ENCODE measurements at places on chromosomes 16 and 17. TPM values are rescaled to one million over a fixed set of nuclear protein-coding genes. Genes with fewer than 3 reads are reported as not detected.

The NDUFB10 gene
- 292 TPM for total RNA-seq

The FLYWCH1 gene
- total RNA-seq, result 14.7 TPM

The CLEC18A gene
- not detected for total RNA-seq

The PRRT2 gene
- not detected for total RNA-seq

The SCGB1C2 gene
- total RNA-seq, result not detected

The CX3CL1 gene
- 0.18 TPM for total RNA-seq

The MAP2K6 gene
- total RNA-seq, result 2.1 TPM

The TAOK2 gene
- 65.8 TPM for total RNA-seq

- DNase-seq, result peak; percentile 26
These were observed 115.3 kb downstream of the SLC39A11 start for GRCh38 chr17:72976971-72977770.

DNA sequence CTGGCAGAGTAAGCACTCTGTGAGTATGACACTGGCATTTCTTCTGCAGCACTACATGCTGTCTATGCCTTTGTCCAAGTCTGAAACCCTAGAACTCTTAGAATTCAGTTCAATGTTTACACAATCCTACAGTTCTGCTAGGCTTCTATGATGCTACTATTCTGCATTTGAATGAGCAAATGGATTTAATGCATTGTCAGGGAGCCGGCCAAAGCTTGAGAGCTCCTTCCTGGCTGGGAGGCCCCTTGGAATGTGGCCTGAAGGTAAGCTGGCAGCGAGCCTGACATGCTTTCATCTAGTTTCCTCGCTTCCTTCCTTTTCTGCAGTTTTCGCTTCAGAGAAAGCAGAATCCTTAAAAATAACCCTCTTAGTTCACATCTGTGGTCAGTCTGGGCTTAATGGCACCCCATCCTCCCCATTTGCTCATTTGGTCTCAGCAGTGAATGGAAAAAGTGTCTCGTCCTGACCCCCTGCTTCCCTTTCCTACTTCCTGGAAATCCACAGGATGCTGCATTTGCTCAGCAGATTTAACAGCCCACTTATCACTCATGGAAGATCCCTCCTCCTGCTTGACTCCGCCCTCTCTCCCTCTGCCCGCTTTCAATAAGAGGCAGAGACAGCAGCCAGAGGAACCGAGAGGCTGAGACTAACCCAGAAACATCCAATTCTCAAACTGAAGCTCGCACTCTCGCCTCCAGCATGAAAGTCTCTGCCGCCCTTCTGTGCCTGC, at the start of gene CCL2:
Gene CCL2 (plus strand): TSS at position 635 of the 730 bp plus-strand sequence. CDS start 65 bp downstream, at position 700.
- DNase-seq, result peak; percentile 88

DNA sequence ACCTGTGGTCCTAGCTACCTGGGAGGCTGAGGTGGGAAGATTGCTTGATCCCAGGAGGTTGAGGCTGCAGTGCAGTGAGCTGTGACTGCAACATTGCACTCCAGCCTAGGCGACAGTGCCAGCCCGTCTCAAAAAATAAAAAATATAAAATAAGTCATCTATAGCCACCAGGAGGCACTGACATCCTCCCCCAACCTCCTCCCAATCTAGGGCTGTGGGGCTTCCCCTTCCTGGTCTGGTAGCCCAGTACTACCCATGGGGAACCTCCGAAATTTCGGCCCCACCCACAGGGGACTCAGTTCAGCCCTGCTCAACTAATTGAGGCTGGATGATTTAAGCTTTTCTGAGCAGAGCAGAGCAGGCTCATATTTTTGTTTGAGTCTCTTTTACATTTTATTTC, 3.2 kb downstream of the ZSCAN10 start:
- DNase-seq, result no peak

DNA sequence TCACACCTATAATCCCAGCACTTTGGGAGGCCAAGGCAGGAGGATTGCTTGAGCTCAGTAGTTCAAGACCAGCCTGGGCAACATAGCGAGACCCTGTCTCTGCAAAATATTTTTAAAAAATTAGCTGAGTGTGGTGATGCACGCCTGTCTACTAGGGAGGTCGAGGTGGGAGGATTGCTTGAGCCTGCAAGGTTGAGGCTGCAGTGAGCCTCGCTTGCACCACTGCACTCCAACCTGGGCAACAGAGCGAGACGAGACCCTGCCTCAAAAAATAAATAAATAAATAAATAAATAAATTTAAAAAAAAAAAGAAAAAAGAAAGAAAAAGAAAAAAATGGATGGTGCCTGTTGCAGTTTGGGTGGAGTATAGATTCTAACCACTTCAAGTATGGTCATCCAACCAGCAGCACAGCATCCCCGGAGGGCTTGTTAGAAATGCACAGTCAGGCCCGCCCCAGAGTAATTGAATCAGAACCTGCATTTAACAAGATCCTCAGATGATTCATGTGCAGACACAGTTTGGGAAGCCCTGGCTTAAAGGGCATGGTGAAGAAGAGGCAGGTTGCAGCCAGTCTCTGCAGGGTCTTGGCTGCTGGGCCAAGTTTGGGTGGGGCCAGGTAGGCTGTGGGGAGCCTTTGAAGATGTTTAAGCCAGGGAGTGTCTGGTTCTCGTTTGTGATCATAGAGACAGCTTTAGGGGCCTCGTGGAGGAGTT, 40.8 kb downstream of the MRC2 start:
- DNase-seq, result no peak

GRCh38 chr16:70364399-70364798, 17.7 kb downstream of the DDX19A start:
- DNase-seq, result no peak

DNA sequence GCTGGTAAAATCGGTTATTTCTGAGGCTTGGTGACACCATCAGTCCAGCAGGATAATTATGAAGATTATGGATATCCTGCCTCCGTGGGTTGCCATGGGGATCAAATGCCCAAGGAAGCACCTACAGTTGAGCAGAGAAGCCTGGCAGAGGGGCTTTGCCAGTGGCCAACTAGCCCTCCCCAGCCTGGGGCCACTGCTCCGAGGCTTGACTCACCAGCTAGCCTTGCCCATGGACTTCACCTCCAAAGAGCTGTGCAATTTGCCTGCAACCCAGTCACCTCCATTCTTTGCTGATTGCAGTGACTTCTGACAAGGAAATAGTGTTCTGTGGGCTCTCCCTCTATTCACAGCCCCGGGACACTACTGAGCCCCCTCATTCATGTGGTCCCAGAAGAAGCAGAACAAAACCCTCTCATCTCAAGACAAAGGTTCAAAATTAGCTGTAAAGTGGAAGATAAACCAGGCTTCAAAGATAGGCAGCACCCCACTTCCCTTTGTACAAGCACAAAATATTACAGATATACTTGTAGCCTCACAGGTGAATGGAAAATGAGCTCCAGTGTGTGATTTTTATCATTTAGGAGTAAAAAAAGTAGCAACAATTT, 1.6 kb downstream of the PECAM1 start:
- DNase-seq, result no peak

DNA sequence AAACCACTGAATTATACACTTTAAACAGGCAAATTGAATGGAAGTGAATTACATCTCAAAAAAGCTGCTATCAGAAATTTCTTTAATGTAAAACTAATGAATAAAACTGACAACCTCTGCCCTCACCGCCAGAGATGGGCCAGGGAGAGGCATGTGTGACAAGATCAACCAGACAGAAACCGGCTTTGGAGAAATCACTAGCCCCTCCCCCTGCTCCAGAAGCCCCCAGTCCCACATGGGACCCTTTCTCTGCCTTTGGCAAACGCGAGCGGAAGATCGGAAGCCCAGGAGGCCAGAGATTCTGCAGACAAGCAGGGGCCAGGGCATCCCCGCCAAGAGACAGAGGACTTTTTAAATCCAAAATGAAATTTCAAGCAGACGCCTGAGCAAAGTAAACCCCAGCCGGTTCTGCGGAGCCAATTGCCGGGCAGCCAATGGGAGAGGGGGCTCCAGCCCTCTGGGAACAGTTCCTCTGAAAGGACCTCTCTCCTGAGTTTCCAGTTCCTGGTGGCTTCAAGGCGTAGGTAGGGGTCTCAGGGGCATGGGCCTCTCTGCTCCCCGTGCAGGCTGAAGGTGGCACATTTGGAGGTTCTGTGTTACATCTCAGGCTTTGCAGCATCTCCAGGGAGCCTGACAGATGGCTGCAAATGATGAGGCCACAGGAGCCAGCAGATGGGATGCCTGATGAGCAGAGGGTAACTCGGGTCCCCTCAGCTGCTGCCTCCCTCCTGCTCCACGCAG, 118.1 kb downstream of the GSG1L start:
- DNase-seq, result no peak

GRCh38 chr16:66905633-66906539, 12.8 kb downstream of the CDH16 start:
- DNase-seq, result no peak

GRCh38 chr17:46917516-46917915, 5.4 kb upstream of the GOSR2 start:
- no peak for DNase-seq

DNA sequence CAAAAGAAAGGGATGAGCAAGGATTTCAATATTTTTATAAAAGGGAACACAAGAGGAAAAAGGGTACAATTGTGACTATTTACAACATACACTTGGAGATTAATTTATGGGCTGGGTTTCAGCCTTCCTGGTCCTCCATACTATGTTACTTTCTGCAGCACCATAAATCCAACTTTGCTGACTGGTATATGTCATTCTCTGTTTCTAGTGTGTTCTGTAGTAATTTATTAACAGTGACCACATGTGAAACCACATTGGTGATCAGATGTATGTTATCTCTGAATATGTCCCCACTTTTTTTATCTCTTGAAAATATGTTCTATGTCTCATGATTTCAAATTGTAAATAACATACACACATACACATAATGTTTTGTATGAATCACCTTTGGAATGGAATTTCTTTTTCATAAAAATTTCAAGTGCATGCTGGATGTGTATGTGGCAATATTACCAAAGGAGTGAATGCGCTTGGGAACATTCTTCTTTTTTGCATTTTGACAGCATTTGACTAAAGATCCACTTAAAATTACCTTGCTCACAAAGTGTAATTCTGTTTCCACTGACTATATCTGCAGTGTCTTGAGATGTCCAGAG, 2.9 kb upstream of the LYRM9 start:
- DNase-seq, result no peak

DNA sequence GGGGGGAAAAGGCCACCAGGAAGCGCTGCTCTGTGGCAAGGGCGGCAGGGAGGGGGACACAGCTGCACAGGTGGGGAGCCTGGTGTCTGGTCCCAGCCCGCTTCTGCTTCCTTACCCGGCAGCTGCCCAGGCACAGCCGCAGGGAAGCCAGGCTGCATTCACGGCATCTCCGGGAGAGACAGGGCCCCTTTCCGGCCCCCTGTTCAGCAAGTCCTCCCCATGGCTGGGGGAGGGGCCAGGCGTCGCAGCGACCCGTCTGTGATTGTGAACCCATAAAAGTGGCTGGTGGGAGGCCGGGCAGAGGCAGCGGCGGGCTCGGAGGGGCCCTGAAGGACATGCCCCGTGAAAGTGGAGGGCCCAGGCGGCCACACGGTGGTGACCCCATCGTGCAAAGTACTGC, 28.7 kb downstream of the SOX8 start:
- no peak for DNase-seq

DNA sequence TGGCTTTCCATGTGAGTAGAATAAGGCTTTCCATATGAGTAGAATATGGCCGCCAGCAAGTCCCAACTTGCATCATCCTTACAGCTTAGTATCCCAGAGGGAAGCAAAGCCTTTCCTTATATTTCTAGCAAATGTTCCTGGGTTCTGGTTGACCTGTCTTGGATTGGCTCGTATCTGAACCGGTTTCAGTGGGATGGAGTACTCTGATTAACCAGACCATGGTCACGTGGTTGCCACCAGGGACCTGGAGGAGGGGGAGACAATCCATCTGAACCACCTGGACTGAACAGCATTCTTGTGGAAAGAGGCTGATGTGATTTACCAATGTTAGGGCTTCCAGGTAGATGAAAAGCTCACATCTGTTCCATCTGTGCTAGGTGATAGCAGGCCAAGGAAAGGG, 89.0 kb downstream of the SHISA6 start:
- no peak for DNase-seq

DNA sequence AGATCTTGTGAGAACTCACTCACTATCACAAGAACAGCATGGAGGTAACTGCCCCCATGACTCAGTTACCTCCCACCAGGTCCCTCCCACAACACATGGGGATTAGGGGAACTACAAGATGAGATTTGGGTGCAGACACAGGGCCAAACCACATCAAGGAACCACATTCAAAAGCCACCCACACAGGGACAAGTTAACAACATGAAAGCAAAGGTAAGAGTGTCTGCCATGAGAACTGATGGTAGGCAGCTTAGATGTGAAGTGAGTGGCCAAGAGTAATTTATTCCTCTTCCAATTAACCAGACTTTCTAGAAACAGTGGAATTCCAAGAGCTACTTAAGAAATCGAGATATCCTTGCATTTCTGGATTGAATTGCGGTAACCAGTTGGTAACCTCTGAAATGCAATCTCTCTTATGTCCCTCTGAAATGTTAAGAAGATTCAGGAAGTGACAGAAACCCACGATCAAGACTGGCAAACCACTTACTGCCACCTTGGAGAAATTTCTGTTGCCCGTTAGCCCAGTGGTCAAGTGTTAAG, 167.4 kb upstream of the CACNG5 start:
- no peak for DNase-seq

DNA sequence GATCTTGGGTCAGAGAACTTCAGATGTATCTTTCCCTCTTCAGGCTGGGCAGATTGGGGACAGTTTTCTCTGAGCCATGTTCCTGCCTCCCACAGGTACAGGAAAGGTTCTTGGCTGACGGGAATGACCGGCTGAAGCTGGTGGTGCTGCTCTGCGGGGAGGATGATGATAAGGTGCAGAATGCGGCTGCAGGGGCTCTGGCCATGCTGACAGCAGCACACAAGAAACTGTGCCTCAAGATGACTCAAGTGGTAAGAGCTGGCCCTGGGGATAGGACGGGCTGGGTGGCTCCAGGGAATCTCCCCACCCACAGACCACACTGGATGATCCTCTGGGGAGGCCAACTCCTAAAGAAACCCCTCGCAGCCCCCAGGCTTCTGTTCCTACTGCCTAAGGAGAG, 10.9 kb downstream of the SLC35G3 start:
- DNase-seq, result no peak

DNA sequence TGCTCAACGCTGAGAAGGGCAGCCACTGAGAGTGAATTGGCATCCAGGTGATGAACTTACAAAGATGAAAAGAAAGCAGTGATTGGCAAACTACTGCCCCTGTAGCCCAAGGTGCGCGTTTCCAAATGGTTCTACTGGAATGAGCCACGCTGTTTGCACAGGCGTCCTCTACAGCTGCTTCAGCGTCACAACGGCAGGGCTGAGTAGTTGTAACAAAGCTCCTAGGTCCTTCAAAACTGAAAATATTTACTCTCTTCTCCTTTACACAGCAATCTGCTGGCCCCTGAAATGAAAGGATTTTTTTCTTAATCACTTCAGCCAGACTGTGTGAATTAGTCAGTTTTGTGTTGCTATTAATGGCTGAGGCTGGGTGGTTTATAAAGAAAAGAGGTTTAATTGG, 107.2 kb upstream of the FOXF1 start:
- DNase-seq, result no peak
